Activated CD4-positive, alpha-beta T cell treated with anti-CD3 and anti-CD28 coated beads for 48 hours (primary cell): ENCODE measurements at places on chromosomes 4 and X.
A peak's percentile ranks its signal among the peaks of the same experiment; 100 is the strongest.

DNA sequence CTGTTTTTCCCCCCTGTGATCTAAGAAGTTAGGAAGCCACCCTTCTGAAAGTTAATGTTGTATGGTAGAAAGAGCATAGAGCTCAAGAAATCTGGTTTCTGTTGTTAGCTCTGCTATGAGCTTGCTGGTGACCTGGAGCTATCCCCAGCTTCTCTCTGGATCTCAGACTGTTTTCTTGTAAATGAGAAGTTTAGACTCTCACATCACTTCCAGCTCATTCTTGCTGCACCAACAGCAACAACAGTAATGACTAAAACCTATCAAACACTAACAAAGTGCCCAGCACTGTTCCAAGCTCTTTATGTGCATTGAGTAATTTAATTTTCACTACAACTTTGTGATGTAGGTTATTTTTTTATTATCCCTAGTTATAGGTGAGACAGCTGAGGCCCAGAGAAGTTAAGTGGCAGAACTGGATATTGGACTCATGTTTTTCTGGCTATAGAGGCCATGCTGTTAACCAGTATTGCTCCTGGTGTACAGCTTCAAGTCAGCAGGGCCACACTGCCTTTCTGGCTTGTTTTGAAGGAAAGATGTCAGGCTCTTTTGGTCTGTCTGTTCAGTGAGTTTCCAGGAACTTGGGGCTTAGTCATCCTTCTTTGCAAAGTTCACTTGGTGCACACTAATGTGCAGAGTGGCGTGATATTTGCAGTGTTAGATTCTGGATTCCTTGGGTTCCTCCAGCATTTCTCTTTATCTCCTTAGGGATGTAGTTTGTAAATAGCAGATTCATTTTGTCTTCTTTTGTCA lies 27.8 kb upstream of the TMEM164 start:
- DNase-seq = no peak

- DNase-seq = no peak
Measured at GRCh38 chr4:94488670-94489069, 36.9 kb downstream of the PDLIM5 start.

DNA sequence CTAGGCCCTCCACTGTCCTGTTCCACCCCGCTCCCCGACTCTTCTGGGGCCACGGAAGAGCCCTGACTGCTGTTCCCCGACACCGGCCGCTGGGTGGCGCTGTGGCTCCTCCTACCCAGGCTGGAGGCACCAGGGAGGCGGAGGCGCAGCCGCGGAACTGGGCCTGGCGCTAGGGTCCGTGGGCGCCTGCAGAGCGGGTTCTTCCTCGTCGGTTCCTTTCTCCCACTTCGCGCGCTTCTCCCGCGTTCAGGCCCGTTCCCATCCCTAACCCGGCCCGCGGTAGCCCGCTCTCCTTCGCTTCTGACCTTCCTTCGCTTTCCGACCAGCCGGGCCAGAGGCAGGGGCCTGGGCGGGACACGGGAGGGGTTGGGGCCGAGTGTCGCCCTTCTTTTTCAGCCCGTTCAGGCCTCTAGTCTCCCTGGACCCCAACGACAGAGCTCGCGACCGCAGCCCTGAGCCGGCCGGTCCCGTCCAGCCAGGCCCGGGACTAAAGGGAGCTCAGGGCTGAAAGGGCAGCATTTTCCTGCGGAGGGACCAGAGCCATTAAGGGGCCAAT lies 34.3 kb downstream of the NALF2 start:
- peak; percentile 82 for DNase-seq

DNA sequence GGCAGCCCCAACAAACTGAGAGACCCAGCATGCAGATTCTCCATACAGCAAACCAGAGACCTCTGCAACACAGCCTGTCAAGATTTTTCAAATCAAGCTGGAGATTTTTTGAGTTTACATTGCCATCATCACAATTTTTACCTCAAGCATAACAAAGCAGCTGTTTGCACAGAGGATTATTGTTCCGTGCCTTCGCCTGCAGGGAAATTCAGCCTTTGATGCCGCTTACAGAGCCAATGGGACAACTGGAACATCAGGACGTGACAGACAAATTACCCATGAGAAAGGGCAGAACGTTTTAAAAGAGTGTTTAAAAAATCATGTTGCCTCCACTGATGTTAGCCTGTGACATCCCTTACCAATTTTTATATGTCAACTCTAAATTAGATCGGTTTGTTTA lies 363.7 kb downstream of the FBXW7 start:
- no peak for DNase-seq

DNA sequence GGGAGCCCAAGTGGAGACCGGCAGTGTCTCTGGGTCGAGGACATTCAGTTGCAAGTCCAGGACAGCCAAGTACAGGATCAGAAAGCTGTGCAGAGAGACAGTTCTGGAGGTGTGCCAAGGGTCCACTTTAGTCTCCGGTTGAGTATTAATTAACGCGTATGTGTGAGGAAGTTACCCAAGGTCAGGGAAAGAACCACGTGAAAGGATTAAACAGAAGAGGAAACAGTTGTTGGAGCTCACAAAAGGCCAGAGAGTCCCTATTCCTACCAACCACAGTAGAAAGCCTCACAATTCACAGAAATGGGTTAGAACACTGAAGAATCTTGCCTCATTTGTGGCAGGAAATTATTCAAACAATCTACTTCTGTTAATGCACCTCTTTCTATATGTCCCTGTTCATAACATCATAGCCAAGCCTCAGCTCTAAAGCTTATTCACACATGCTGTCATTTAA lies 17.9 kb upstream of the NSUN7 start:
- no peak for DNase-seq

GRCh38 chrX:8897259-8897658 lies 96.1 kb upstream of the FAM9A start:
- no peak for DNase-seq

DNA sequence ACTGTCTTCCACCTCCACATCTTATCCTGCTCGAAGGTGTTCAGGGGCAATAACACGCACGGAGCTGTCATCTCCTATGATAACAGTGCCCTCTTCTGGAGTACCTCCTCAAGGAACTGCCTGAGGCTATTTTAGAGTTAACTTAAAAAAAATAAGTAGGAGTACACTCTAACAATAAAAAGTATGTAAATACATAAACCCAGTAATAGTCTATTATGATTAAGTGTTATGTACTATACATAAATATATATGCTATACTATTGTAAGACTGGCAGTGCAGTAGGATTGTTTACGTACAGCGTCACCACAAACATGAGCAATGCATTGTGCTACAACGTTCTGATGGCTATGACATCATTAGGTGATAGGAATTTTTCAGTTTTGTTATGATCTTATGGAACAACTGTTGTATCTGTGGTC lies 34.5 kb upstream of the TLR2 start:
- DNase-seq = peak; percentile 17
